ENCODE measurements at places on chromosomes 1 and 21. TPM values are rescaled to one million over a fixed set of nuclear protein-coding genes. Genes with fewer than 3 reads are reported as not detected.

LCE1C gene
- total RNA-seq = not detected

MTARC1 gene
- 0.93 TPM for total RNA-seq

TCHHL1 gene
- total RNA-seq = not detected

RTCA gene
- 35.1 TPM for total RNA-seq

CMPK1 gene
- 82.2 TPM for total RNA-seq

C1orf141 gene
- not detected for total RNA-seq

RGS16 gene
- total RNA-seq = 1.0 TPM

TMEM61 gene
- total RNA-seq = not detected

SLC5A9 gene
- not detected for total RNA-seq

PROK1 gene
- not detected for total RNA-seq

SPRR2A gene
- not detected for total RNA-seq

LORICRIN gene
- total RNA-seq = not detected

CD5L gene
- total RNA-seq = not detected

ESPN gene
- 0.15 TPM for total RNA-seq

SELE gene
- total RNA-seq = 52.6 TPM

DNM3 gene
- total RNA-seq = 3.4 TPM

SMCP gene
- total RNA-seq = not detected

NIT1 gene
- total RNA-seq = 16.4 TPM

ADAMTSL4 gene
- total RNA-seq = 1.3 TPM

BPNT1 gene
- 29.3 TPM for total RNA-seq

TTC22 gene
- not detected for total RNA-seq

RIMKLA gene
- total RNA-seq = not detected

CTSS gene
- total RNA-seq = 137 TPM

SYPL2 gene
- total RNA-seq = not detected

SIK1 gene
- total RNA-seq = 0.34 TPM

AMIGO1 gene
- 0.68 TPM for total RNA-seq

GBP5 gene
- total RNA-seq = 3.0 TPM

C21orf58 gene
- total RNA-seq = 1.6 TPM

GJA4 gene
- total RNA-seq = 62.1 TPM

TEKT2 gene
- not detected for total RNA-seq

OLFML2B gene
- total RNA-seq = 0.53 TPM

HCRTR1 gene
- 0.58 TPM for total RNA-seq

SLC45A3 gene
- total RNA-seq = 11.6 TPM

CALML6 gene
- 1.4 TPM for total RNA-seq

PAQR6 gene
- total RNA-seq = 1.5 TPM

KRTAP7-1 gene
- not detected for total RNA-seq

Data from glomerular endothelial cell (primary cell).